ENCODE measurements at places on chromosomes 7 and 10.

- no peaks in the 10 kb centered on the region for H3K4me1 ChIP-seq
- H3K27me3 ChIP-seq = no peaks in the 10 kb centered on the region
- no peak overlapping the region for H3K27ac ChIP-seq
- no peaks in the 10 kb centered on the region for H3K36me3 ChIP-seq
- no peak for DNase-seq
Measured at GRCh38 chr7:76069238-76069638, 21.3 kb downstream of the MDH2 start.

- no peak overlapping the region for H3K4me3 ChIP-seq
- DNase-seq = no peak
- no peak overlapping the region for H3K27ac ChIP-seq
- H3K36me3 ChIP-seq = no peaks in the 10 kb centered on the region
Measured at GRCh38 chr10:106931159-106931852, 233.2 kb downstream of the SORCS1 start.

GRCh38 chr7:93414574-93414973, 159.9 kb downstream of the CALCR start:
- H3K4me1 ChIP-seq = no peaks in the 10 kb centered on the region
- no peaks in the 10 kb centered on the region for H3K36me3 ChIP-seq
- no peak overlapping the region for H3K4me3 ChIP-seq

GRCh38 chr10:3066317-3067117, 831 bp upstream of the PFKP start:
- H3K4me3 ChIP-seq = peak overlapping the region; percentile 87
- H3K4me1 ChIP-seq = peaks cover 10% of the 10 kb centered on the region
- peaks cover 65% of the 10 kb centered on the region for H3K27me3 ChIP-seq
- no peak for DNase-seq

DNA sequence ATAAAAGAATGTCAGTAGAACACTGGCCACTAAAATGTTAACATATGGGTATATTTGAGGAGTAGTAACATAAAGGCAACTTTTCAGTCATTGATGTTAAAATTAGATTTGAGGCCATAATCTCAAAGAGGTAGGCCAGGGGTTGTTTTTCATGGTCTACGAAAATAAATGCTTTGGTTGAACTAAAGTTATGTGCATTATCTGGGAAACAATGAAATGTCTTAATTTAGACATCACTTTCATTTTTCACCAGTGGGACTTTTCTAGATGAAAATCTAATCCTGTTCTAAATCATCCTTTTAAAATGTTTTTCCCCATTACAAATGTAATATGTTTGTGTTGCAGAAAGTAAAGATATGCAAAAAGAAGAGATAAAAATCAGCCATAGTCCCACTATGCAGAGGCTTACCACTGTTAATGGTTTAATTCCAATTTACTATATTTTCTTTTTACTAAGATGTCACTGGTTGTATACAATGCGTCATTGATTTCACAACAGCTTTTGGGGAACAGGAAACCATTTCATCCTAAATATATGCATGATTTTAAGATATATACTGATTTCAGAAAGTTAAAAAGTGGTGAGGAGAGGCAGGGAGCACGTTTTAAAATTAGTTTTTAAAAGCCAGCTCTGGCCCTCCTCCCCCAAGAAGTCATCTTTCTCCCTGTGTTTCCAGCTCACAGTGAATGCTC, 64.3 kb downstream of the ARID5B start:
- no peak overlapping the region for H3K27ac ChIP-seq
- H3K4me3 ChIP-seq = no peak overlapping the region
- H3K27me3 ChIP-seq = no peaks in the 10 kb centered on the region
- DNase-seq = no peak
- peaks cover 27% of the 10 kb centered on the region for H3K4me1 ChIP-seq
- peaks cover 5% of the 10 kb centered on the region for H3K36me3 ChIP-seq

DNA sequence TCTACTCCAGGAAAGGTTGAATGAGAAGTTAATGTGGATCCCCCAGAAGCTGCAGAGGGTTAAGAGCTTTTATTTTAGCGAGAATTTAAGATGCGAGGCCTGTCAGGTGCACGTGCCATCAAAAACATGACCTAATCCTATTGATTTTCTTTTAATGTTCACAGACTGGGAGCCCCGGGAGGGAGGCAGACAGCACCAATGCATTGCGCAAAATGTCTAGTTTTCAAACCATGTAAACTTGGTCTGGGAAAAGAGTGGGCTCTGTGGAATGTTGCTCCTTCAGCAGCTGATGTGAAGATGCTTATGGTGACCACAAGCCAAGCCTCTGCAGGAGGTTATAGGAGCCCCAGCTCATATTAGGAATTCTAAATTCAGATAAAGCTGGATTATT, 172.0 kb upstream of the ITGB1 start:
- H3K27me3 ChIP-seq = no peaks in the 10 kb centered on the region
- DNase-seq = no peak
- no peak overlapping the region for H3K4me3 ChIP-seq
- no peaks in the 10 kb centered on the region for H3K36me3 ChIP-seq
- H3K27ac ChIP-seq = no peak overlapping the region

GRCh38 chr10:104989880-104990279, 348.8 kb downstream of the SORCS3 start:
- peaks cover 2% of the 10 kb centered on the region for H3K36me3 ChIP-seq
- H3K4me1 ChIP-seq = no peaks in the 10 kb centered on the region
- no peak for DNase-seq
- H3K27ac ChIP-seq = no peak overlapping the region
- H3K27me3 ChIP-seq = peaks cover 2% of the 10 kb centered on the region

GRCh38 chr10:126930883-126931503, 25.8 kb downstream of the DOCK1 start:
- H3K27me3 ChIP-seq = no peaks in the 10 kb centered on the region
- no peak overlapping the region for H3K4me3 ChIP-seq
- H3K4me1 ChIP-seq = peaks cover 19% of the 10 kb centered on the region
- peaks cover 12% of the 10 kb centered on the region for H3K36me3 ChIP-seq

GRCh38 chr10:102399217-102400021, 3.9 kb downstream of the NFKB2 start:
- no peak overlapping the region for H3K27ac ChIP-seq
- peaks cover 28% of the 10 kb centered on the region for H3K4me1 ChIP-seq
- H3K4me3 ChIP-seq = peak overlapping the region; percentile 72
- DNase-seq = peak; percentile 85
- peaks cover 4% of the 10 kb centered on the region for H3K27me3 ChIP-seq
- H3K36me3 ChIP-seq = no peaks in the 10 kb centered on the region

GRCh38 chr10:13712476-13712836, 125.7 kb downstream of the PRPF18 start:
- DNase-seq = no peak
- peaks cover 79% of the 10 kb centered on the region for H3K4me1 ChIP-seq
- peaks cover 8% of the 10 kb centered on the region for H3K36me3 ChIP-seq

DNA sequence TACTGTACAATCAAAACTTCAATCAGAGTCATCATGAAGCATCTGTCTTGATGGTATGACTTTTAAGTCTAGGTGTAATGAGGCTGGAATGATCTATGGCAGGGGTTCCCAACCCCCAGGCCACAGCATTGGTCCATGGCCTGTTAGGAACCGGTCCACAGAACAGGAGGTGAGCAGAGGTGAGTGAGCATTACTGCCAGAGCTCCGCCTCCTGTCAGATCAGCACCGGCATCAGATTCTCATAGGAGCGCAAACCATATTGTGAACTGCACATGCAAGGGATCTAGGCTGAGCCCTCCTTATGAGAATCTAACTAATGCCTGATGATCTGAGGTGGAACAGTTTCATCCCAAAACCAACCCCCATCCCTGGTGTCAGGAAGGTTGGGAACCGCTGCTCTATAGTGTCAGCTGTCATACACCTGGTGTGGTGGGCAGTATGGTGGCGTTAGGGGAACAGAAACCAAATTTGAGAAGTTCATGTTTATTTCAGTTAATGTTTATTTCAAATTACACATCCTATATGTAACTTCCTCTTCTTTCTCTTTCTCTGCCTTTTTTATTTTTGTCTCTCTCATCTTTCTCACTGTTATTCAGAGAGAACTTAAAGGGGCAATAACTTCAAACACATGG, 432.6 kb downstream of the TNS3 start:
- no peaks in the 10 kb centered on the region for H3K27me3 ChIP-seq
- H3K4me3 ChIP-seq = no peak overlapping the region
- H3K27ac ChIP-seq = no peak overlapping the region
- no peaks in the 10 kb centered on the region for H3K36me3 ChIP-seq
- DNase-seq = no peak

GRCh38 chr7:30366606-30367005, 82.2 kb downstream of the ZNRF2 start:
- no peak overlapping the region for H3K27ac ChIP-seq
- DNase-seq = no peak
- no peaks in the 10 kb centered on the region for H3K36me3 ChIP-seq
- H3K4me1 ChIP-seq = no peaks in the 10 kb centered on the region
- no peak overlapping the region for H3K4me3 ChIP-seq

- DNase-seq = no peak
- no peak overlapping the region for H3K4me3 ChIP-seq
- H3K27me3 ChIP-seq = peaks cover 6% of the 10 kb centered on the region
- H3K27ac ChIP-seq = peak overlapping the region; percentile 63
Measured at GRCh38 chr10:85861513-85862197, 504.9 kb downstream of the GRID1 start.

DNA sequence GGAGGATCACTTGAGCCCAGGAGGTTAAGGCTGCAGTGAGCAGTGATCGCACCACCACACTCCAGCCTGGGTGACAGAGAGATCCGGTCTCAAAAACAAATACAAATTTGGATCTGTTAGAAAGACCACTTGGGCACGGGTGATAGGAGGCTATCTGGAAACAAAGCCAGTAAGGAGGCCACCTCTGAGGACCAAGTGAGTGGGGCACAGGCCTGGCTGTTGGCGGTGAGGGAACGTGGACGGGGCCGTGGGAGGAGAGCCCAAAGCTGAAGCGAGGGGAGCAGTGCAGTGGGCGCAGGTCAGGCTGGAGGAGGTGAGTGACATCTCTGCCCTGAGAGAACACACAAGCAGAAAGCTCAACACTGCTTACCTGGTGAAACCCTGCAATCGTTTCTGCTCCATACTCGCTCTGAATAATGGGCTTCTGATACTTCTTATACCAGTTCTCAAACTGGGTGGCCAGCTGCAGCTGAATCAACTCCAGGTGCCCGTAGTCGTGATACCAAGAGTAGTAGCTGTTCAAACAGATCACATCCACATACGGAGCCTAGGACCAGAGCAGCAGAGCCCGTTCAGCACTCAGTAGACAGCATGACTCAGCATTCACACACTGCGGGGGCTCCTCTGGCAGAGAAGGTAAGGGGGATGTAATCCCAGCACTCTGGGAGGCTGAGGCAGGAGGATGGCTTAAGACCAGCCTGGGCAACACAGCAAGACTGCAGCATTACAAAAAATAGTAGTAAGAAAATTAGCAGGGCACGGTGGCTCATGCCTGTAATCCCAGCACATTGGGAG, 14.5 kb downstream of the GUSB start:
- H3K4me3 ChIP-seq = no peak overlapping the region
- DNase-seq = no peak
- H3K36me3 ChIP-seq = peaks cover 32% of the 10 kb centered on the region
- H3K27ac ChIP-seq = no peak overlapping the region
- H3K27me3 ChIP-seq = no peaks in the 10 kb centered on the region

GRCh38 chr10:13080643-13081042, 19.3 kb upstream of the OPTN start:
- no peaks in the 10 kb centered on the region for H3K4me1 ChIP-seq
- H3K36me3 ChIP-seq = peaks cover 3% of the 10 kb centered on the region
- H3K4me3 ChIP-seq = no peak overlapping the region
- H3K27ac ChIP-seq = no peak overlapping the region
- peaks cover 16% of the 10 kb centered on the region for H3K27me3 ChIP-seq
- DNase-seq = no peak

DNA sequence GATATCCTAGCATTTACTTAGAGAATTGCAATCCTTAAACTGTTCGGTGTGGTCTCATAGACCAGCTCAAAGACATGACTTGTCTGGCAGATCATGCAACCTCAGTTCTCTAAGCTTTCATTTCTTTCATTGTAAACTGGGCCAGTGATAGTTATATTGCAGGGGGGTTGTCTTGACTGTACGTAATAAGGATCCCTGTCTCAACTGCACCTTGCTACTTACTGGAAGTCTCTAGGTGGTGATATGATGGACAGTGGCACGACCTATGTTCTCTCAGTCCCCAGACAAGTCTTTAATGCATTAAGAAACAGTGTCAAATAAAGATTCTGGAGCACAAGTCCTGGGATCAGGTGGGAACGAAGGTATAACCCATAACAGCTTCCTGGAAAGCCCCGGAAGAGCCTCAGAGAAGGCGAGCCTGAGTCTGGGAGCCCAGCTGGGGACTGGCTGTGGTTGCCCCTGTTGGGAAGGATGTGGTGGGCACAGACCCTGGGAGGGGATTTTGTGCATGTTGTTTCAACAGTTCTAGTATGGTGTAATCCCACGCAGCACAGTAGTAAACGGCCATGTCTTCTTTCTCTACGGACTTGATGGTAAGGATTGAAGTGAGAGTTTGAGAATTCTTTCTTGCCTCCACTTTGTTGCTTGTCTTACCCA, 26.0 kb upstream of the TARP start:
- H3K27me3 ChIP-seq = no peaks in the 10 kb centered on the region
- H3K36me3 ChIP-seq = no peaks in the 10 kb centered on the region
- H3K4me3 ChIP-seq = no peak overlapping the region
- H3K4me1 ChIP-seq = peaks cover 1% of the 10 kb centered on the region
- no peak overlapping the region for H3K27ac ChIP-seq
- no peak for DNase-seq

DNA sequence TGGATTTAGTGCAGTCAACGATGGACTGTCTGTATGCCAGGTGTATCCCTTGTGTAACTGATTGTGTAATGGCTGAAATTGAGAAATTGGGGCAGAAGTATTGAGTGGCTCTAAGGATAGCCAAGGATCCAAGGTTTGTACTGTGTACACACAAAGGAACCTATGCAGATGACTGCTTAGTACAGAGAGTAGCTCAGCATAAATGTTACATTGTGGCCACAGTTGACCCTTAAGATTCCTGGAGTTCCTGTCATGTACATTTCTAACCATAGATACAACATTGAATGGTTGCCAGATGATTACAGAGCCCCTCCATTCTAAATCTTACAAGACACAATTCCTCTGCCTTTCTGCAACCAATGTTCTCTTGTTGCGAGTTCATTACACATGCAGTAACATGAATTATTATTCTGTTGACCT, 25.3 kb downstream of the CCDC126 start:
- no peak overlapping the region for H3K27ac ChIP-seq
- no peak overlapping the region for H3K4me3 ChIP-seq
- H3K4me1 ChIP-seq = peaks cover 5% of the 10 kb centered on the region
- H3K36me3 ChIP-seq = peaks cover 29% of the 10 kb centered on the region
- H3K27me3 ChIP-seq = no peaks in the 10 kb centered on the region

DNA sequence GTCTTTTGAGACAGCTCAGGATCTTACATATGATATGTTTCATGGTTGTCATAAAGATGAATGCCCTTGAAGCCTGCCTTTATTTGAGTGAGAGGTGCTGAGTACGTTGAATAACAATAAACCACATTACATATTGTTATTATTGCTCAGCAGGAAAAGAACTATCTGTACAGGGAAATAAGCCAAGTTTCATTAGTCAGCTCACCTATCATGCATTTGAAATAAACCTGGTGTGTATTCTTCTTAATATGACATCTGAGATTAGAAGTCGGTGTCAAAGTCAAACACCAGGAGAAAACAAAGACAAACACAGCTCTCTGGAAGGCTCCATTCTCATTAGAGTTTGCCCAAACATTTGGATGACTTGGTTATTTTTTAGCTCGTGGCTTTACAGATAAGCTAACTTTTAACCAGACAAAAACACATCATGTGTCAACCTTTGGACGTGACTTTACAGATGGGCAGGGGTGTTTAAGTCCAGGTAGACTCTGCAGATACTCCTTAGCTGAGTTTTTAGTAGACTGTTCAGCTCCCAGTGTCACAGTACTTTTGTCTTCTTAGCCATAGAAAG, 71.2 kb upstream of the AOAH start:
- H3K36me3 ChIP-seq = peaks cover 2% of the 10 kb centered on the region
- H3K4me3 ChIP-seq = no peak overlapping the region
- H3K27ac ChIP-seq = no peak overlapping the region
